Activated effector memory CD4-positive, alpha-beta T cell treated with anti-CD3 and anti-CD28 coated beads, Interleukin-2, amount 50 U/mL, for 16 hours (primary cell): ENCODE measurements at places on chromosomes 4 and X.

GRCh38 chr4:164935363-164935762, 42.1 kb downstream of the TRIM61 start:
- no peak for DNase-seq

- no peak for DNase-seq
These were observed 49.5 kb downstream of the CD99L2 start for GRCh38 chrX:150848914-150849365.

DNA sequence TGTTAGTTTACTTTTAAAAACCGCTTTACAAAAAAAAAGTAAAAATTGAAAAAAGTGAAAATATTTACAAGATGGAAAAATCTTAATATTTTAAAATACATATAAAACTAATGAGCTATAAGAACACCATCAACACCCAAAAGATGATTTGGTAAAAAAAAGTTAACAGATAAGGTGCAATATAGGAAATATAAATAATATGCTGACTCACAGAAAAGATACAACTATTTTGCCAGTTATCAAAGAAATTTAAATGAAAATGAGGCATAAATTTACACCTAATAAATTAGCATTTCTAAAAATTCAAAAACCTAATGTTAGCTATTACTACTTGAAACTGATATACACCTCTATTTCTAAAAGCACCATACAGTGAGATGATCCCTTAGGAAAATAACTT, 54.5 kb downstream of the BRWD3 start:
- DNase-seq, result no peak

DNA sequence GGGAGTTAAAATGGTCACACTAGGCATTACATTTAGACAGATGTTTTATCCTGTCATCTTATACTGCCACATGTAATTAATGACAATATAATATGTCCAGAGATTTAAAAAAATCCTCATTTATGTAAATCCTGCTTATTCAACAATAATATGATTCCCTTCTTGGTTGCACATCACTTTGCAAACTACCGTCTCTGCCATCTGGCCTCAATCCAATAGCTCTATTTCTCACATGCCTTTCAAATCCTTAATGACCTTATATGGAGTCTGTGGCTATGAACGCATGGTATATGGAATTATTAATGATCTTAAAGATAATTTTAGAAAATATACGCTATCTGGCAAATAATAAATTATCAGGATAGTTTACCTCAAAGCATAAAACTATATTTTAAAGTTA, 144.5 kb downstream of the NPNT start:
- no peak for DNase-seq

- no peak for DNase-seq
These were observed 22.4 kb upstream of the ARMCX4 start for GRCh38 chrX:101462892-101463291.

GRCh38 chr4:152106781-152107321, 346.0 kb upstream of the GATB start:
- DNase-seq, result no peak

- no peak for DNase-seq
These were observed 9.2 kb upstream of the BMP3 start for GRCh38 chr4:81021142-81021944.

DNA sequence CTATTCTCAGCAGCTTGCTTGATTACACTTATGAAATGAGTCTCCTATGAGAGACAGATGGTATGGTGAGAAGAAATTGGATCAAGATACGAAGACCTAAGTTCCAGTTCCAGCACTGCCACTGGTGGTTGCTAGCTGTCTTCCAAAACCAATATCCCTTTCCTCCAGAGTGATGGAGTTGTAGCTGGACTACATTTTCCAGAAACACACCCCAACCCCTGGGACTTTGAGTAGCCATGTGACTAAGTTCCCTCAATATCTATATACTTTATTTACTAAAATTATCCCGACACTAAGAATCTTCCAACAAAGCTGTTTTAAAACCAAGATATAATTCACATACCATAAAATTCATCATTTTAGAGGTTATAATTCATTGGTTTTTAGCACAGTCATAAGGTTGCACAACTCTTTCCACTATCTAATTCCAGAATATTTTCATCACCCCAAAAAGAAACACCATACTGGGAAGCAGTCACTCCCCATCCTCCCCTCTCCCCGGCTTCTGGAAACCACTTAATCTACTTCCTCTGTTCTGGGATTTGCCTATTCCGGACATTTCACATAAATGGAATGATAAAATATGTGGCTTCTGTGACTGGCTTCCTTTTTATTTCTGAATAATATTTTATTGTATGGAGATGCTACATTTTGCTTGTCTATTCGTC, 118.0 kb downstream of the MANBA start:
- no peak for DNase-seq

DNA sequence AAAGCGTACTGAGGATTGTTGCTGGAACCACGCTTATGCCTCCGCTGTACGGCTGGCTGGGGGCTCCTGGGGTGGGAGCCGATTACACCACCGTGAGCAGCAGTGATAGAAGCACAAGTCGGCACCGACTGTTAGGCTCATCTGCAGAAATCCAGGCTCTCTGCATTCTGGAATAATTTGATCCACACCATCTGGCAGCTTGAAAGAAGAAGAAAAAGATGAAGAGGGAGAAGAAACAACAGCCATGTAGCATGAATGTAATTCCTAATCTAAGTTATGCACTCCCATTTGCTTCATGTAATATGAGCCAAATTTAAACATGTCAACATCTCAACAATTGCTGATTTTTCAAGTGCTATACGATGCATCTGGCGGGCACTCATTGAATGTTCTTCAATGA, 84.6 kb upstream of the DHX15 start:
- DNase-seq, result no peak

- no peak for DNase-seq
These were observed 64.7 kb downstream of the ARHGEF9 start for GRCh38 chrX:63720293-63720692.

- no peak for DNase-seq
These were observed 527.2 kb upstream of the PRKX start for GRCh38 chrX:4240541-4241194.

- no peak for DNase-seq
These were observed 109.6 kb downstream of the PACRGL start for GRCh38 chr4:20809812-20810211.

GRCh38 chr4:159422019-159422418, 319.1 kb downstream of the RAPGEF2 start:
- DNase-seq, result no peak

DNA sequence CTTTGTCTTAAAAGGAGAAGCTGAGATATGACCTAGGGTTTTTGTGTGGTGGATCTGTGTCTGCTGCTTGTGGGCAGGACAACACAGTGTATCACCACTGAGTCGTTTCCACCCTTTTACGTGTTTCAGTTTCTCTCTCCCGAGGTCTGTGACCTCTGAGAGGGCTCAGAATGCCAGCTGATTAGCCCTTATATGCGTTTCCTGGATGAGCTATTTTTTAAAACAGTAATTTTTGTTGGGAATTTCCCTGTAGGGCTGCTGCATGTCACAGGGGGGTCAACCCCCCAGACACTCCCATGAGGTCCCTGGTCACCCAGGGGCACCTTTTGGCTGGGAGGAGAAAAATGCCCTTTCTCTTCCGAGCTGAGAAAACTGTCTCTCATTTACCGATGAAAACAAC, 170.4 kb upstream of the CASK start:
- DNase-seq, result no peak

DNA sequence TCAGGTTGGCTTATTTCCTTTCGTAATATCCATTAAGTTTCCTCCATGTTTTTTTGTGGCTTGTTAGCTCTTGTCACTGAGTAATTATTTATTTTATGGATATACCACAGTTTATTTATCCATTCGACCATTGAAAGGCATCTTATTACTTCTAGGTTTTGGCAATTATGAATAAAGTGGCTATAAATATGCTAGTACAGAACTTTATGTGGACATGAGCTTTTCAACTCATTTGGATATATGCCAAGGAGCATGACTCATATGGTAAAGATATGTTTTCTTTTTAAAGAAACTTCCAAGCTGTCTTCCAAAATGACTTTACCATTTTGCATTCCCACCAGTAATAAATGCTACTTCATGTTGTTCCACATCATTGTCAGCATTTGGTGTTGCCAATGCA, 803.6 kb downstream of the GLUD2 start:
- no peak for DNase-seq

DNA sequence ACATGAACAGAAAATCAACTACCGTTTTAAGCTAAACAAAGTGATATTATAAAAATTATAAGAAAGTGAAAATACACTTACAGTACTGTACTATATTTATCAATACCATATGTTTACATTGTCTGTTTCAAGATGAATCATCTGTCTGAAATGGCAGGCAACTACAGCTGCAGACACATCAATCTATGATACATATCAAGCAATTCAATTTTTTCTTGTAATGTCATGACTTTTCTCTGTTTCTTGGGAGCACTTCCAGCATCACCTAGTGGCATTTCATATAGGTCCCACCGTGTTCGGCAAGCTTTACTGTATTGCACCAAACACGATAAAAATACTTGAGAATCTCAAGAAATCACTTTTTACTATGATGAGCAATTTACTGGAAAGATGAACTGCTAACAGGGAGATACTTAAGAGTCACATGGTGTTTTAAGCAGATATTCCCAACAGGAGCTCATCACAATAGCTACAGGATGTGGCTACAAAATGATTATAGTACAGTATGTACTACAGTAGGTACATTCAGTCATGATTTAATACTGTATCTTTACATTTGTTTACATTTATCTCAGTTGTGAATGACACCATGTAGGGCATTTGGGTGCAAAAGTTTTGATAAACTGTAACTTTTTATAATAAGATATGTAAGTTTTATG, 207.4 kb downstream of the ADAM29 start:
- DNase-seq, result no peak

DNA sequence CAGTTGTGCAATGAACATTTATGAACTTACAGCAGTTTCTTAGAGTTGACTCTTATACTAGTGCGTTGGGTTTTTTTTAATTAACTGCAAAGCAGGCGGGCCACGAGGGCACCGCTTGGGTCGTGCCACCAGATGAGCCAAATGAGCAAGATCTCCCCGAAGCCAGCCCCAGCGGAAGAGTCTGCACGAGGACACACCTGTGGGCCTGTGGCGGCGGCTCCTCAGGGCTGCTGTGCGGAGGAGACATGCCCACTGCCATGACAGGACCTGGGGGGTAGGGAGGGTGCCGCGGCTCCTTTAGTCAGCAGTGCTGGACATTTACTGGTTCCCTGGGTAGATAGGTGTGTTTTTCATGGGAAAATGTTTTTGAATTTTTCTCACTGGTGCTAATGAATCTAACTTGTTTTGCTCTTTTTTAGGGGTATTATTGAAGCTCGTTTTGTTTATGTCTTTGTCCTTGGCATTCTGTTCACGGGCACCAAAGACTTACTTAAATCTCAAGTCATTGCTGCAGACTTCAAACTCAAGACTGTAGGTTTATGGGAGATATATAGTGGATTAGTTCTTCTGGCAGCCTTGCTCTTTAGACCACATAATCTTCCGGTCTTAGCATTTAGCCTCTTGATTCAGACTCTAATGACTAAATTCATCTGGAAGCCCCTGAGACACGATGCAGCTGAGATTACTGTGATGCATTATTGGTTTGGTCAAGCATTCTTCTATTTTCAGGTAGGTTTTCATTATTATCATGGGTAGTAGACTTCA, 31.2 kb downstream of the PIGG start:
- no peak for DNase-seq

DNA sequence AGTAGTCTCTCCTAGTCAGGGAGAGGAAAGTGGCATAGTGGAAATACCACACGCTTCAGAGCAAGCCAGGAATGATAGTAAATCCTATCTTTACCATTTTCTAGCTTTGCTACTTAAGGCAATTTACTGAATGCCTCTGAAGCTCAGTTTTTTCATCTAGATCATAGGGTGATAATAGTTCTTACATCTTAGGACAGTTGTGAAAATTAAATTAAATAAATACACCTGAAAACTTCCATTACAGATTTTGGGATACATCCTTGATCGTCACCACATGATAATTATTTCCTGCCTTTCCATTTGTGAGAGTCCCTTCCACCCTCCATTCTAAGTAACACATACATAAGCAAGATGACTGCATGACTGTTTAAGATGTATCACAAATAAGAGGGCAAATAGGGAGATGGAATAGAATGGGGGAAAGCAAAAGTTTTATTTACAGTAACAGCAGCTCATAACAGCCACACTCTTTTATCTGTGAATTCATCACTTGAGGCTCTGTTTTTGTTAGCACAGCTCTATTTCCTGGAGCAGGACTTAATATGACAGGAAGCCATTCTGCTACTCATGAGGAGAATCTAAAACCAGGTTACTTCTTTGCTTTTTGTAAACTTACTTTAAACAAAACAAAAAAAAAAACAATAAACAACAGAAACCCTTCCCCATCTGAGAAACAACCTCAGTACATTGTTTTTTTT, 13.4 kb downstream of the P2RY10 start:
- DNase-seq, result no peak

GRCh38 chrX:15398874-15399273, 14.7 kb upstream of the VEGFD start:
- no peak for DNase-seq

DNA sequence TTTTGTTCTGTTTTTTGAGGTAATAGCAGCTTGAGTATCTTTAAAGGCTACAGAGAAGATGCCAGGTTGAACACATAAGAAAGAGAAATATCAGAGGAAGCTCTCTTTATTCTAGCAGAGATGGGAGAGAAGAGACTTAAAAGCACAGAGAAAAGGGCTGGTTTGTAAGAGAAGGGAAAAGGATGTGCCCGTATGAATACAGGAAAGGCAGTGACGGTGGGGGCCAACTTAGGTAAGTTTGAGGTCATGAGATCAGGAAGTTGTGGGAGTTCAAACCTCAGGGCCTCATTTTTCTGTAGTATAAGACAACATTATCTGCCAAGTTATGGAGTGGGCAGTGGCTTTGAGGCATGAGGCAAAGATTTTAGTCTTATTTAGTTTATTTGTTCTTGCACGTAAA, 121.3 kb upstream of the S100G start:
- peak; percentile 63 for DNase-seq

- DNase-seq, result no peak
These were observed 13.2 kb downstream of the HS3ST1 start for GRCh38 chr4:11415409-11416070.

DNA sequence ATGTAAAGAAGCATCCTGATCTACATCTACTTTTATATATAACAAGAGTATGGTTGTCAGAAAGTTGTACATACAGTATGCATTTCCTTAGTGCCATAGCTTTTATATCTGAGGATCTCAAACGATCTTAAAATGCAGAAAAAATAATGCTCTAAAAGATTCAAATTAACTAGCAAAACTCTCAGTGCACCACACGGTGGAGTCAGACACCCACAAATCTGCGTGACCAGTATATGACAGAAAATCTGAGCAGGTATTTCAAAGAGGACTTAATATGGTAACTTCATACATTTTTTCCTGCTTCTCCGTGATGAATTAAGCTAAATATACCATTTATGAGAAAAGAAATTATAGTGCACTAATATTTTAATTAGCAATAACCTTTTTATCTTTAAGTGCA, 803.0 kb downstream of the DMD start:
- DNase-seq, result no peak

DNA sequence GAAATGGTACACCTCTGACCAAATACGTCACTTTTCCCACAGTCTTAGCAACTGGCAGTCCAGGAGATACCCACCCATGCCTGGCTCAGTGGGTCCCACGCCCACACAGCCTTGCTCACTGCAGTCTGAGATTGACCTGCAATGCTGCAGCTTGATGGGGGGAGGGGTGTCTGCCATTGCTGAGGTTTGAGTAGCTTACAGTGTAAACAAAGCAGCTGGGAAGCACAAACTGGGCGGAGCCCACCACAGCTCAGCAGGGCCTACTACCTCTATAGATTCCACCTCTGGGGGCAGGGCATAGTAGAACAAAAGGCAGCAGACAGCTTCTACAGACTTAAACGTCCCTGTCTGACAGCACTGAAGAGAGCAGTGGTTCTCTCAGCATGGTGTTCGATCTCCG, 52.7 kb downstream of the AMER1 start:
- DNase-seq, result no peak

GRCh38 chrX:87900320-87900908, 382.8 kb downstream of the KLHL4 start:
- DNase-seq, result no peak
